ENCODE measurements at places on chromosomes 12 and 14. TPM values are rescaled to one million over a fixed set of nuclear protein-coding genes. Genes with fewer than 3 reads are reported as not detected.
A peak's percentile ranks its signal among the peaks of the same experiment; 100 is the strongest.

DNA sequence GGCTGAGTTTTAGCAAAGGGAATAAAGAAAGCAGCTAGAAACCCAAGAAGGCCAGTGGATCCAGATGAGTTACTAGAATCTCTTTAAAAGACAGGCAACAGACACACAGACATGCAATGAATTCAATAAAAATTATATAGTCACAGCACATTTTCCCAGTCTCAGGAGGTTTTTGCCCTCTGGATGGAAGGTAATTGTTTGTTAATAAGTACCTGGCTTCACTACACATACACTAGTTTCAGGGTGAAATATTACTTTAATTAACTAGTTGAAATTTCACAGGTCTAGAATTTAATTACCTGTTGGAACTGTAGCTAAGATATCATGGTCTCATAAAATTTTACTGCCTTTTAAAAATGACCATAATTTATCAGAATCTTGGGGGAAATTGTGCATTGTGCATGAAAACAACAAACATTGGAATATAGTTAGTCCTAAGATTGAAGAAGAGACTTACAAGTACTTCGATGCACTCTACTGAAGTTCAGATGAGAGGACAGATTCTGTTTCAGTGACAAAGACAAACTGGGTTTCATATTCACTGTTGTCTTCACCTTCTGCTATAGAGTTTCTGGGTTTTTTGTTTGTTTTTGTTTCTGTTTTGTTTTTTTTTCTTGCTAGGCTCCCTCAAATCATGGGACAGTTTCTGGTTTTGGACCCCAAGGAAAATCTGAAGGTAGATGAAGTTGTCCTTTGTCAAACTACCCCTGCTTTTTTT is 277.0 kb upstream of the GARIN6 start:
- no peak for DNase-seq
- no peaks in the 10 kb centered on the region for H3K4me1 ChIP-seq
- no peak overlapping the region for H3K27ac ChIP-seq
- no peak overlapping the region for H3K4me3 ChIP-seq
- H3K36me3 ChIP-seq: no peaks in the 10 kb centered on the region

TROAP gene
- 46.0 TPM for total RNA-seq

DNA sequence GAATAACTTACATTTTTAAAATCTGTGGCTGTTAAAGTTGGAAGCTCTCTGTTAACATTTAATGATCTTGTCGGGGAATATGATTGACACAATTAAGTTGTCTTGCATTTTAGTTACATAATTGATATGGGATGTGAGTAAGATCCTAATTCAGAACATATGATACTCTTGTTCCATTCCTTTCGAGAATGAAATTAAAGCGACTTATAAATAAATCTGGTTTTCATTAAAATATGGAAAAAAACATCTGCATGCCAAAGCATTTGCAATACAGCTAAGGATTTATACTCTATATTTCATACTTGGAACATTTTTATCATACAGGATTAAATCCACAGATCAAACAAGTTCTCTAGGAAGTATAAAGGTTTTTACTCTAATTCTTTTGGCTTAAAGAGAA is 52.0 kb downstream of the SLC38A6 start:
- H3K36me3 ChIP-seq: no peaks in the 10 kb centered on the region
- no peak overlapping the region for H3K27ac ChIP-seq
- no peaks in the 10 kb centered on the region for H3K27me3 ChIP-seq
- H3K4me1 ChIP-seq: peaks cover 10% of the 10 kb centered on the region

- H3K27me3 ChIP-seq: no peaks in the 10 kb centered on the region
- peaks cover 31% of the 10 kb centered on the region for H3K36me3 ChIP-seq
- peaks cover 67% of the 10 kb centered on the region for H3K4me1 ChIP-seq
- peak overlapping the region; percentile 64 for H3K4me3 ChIP-seq
Measured at GRCh38 chr12:104570174-104570907, 113.6 kb downstream of the CHST11 start.

DNA sequence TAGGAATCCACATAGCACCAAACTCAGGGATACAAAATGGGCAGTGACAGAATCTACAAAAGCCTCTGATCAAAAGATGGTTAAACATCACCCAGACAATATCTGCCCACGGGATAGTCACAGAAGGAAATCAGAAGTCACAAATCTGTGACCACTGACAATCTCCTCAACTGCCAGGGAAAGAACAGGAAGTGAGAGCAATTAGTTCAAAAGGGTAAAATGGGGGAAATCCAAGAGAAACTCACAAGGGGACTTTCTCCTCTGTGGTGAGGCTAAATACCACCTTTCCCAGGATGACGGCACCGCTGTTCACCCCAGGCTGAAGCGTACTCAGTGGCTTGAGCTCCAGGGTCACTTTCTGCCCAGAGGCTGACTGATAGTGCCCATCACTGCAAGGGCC is 10.7 kb downstream of the TTC5 start:
- peaks cover 34% of the 10 kb centered on the region for H3K36me3 ChIP-seq
- no peaks in the 10 kb centered on the region for H3K27me3 ChIP-seq
- H3K27ac ChIP-seq: no peak overlapping the region
- DNase-seq: no peak
- H3K4me1 ChIP-seq: peaks cover 18% of the 10 kb centered on the region
- no peak overlapping the region for H3K4me3 ChIP-seq

- H3K27ac ChIP-seq: no peak overlapping the region
- DNase-seq: no peak
- H3K4me1 ChIP-seq: no peaks in the 10 kb centered on the region
- no peaks in the 10 kb centered on the region for H3K36me3 ChIP-seq
Measured at GRCh38 chr12:130222519-130223218, 60.4 kb downstream of the FZD10 start.

DNA sequence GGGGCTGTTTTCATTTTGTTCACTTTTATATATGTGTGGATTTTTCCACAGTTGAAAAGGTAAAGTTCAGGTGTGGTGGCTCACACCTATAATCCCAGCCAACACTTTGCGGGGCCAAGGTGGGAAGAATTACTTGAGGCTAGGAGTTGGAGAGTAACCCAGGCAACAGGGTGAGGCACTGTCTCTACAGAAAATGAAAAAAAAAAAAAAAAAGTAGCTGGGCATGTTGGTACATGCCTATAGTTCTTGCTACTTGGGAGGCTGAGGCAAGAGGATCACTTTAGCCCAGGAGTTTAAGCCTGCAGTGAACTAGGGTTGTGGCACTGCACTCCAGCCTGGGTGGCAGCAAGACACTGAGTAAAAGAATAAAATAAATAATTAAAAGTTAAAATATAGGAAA is 326.5 kb downstream of the NAV3 start:
- no peak for DNase-seq
- no peaks in the 10 kb centered on the region for H3K36me3 ChIP-seq
- no peak overlapping the region for H3K27ac ChIP-seq
- H3K27me3 ChIP-seq: no peaks in the 10 kb centered on the region

OR4E2 gene
- total RNA-seq: not detected

DNA sequence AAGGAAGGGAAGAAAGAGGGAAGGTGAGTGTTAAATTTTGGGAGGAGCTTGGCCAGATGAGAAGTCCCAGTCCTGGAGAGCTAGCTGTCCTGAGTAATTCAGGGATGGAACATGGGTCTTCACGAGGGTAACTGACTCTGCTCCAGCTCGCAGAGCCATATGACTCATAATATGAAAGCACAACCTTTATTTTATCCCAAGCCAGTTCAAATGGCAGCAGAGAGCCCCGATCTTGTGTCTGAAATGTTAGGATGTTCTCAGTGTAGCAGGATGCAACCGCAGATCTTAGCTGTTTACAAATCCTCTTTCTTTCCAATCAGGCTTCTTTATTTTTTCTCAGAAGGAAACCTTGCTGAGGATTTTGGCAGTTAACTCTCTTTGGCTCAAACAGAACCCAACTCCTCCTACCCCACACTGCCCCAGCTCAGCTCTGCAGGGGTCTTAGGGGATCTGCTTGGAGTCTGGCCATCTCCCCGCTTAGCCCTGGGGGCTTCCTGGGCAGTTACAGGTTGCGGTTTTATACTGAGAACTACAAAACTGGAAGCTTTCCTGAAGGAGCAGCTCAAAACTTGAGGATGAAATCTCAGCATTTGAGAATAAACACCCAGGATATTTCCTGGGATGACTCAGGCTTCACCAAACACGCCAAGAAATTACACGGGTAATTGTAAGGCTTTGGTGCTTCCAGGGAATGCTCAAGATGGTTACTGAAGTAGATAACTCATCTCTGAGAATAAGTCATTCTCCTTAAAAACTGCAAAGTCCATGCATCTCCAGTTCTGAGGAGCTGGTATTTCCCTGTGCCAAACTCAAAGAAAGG is 92.5 kb downstream of the VCPKMT start:
- no peak for DNase-seq
- peaks cover 35% of the 10 kb centered on the region for H3K4me1 ChIP-seq
- no peak overlapping the region for H3K27ac ChIP-seq
- no peaks in the 10 kb centered on the region for H3K27me3 ChIP-seq
- H3K36me3 ChIP-seq: peaks cover 53% of the 10 kb centered on the region
- H3K4me3 ChIP-seq: no peak overlapping the region

GRCh38 chr12:122503147-122503751 is 2.5 kb upstream of the ZCCHC8 start:
- H3K4me1 ChIP-seq: peaks cover 35% of the 10 kb centered on the region
- DNase-seq: no peak
- H3K36me3 ChIP-seq: peaks cover 48% of the 10 kb centered on the region
- H3K27me3 ChIP-seq: no peaks in the 10 kb centered on the region
- peak overlapping the region; percentile 58 for H3K27ac ChIP-seq

DNA sequence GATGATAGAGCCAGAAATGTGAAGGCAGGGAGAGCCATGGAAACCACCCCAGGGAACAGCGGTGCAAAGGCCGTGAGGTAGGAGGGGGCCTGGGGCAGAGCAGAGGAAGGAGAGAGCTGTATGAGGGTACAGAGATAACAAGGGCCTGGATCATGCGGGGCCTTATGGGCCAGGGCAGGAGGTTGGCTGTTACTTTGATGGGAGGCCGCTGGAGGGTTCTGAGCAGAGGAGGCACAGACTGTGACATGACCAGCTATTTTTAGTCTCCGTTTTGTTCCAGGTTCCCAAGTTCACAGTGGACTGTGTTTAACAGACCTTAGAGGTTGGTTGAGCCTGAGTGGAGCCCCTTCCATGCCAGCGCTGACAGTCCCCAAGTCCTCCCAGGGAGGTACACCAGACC is 118.6 kb downstream of the GCH1 start:
- no peak for DNase-seq
- no peaks in the 10 kb centered on the region for H3K36me3 ChIP-seq
- H3K4me3 ChIP-seq: no peak overlapping the region
- peaks cover 10% of the 10 kb centered on the region for H3K4me1 ChIP-seq

GRCh38 chr14:94361682-94362081 is 26.7 kb downstream of the SERPINA1 start:
- peaks cover 7% of the 10 kb centered on the region for H3K27me3 ChIP-seq
- DNase-seq: no peak
- H3K36me3 ChIP-seq: no peaks in the 10 kb centered on the region
- no peak overlapping the region for H3K4me3 ChIP-seq

- no peak overlapping the region for H3K27ac ChIP-seq
- no peaks in the 10 kb centered on the region for H3K4me1 ChIP-seq
- H3K27me3 ChIP-seq: peaks cover 2% of the 10 kb centered on the region
- no peak for DNase-seq
- H3K4me3 ChIP-seq: no peak overlapping the region
Measured at GRCh38 chr12:24127919-24128721, 178.7 kb upstream of the SOX5 start.

KRT83 gene
- total RNA-seq: not detected

DNA sequence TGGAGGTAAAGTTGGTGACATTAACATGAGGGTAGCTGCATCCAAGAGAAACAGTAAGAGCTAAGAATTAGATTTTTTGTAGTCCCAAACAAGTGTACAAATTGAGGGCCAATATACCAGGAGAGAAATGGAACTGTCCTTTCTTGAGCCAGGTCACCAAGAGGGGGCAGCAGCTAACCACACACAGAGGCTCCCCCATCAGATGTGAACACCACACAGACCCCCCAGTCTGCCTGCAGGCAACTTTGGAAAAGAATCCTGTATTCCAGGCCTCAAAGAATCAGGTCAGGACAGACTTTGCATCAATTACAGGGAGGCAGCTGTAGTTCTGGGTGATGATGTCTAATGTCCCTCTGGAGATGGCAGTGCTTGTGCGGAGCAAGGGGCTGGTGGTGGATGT is 77.9 kb downstream of the SPTB start:
- H3K36me3 ChIP-seq: no peaks in the 10 kb centered on the region
- peaks cover 5% of the 10 kb centered on the region for H3K27me3 ChIP-seq
- H3K27ac ChIP-seq: no peak overlapping the region
- H3K4me1 ChIP-seq: no peaks in the 10 kb centered on the region
- DNase-seq: no peak
- no peak overlapping the region for H3K4me3 ChIP-seq

DNA sequence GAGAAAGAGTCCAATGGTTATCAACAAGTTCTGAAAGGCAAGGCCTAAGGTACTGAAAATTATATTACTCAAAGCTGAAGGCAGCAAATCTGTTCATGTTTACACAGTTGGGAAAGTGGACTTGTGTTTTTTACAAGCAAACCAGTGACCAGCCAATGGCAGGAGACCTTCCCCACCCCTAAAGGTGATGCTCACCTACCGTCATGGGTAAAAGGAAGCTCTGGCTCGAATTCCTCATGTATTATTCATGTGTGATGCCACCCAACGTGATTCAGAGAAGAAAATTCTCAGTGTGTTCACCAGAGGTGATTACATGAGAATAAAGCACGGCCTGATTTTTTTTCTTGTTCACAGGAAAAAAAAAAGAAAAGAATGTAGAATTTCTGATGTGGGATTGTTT is 1161.2 kb upstream of the SEL1L start:
- H3K27ac ChIP-seq: no peak overlapping the region
- no peaks in the 10 kb centered on the region for H3K36me3 ChIP-seq
- H3K4me3 ChIP-seq: no peak overlapping the region

DNA sequence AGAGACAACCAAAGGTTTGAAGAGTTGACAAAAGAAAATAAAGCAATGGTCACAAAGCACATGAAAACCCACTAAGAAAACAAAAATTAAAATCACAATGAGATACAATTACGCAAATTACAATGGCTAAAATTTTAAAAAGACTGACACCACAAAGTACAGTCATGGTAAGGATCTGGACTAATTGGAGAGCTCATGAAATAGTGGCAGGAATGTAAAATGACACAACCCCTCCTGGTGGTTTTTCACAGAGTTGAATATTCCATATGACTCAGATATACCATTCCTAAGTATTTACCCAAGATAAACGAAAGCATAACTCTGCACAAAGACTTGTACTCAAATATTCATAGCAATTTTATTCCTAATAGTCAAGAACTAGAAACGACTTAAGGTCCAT is 65.9 kb downstream of the NOVA1 start:
- no peak for DNase-seq
- no peaks in the 10 kb centered on the region for H3K27me3 ChIP-seq
- no peaks in the 10 kb centered on the region for H3K4me1 ChIP-seq
- H3K36me3 ChIP-seq: no peaks in the 10 kb centered on the region
- H3K4me3 ChIP-seq: no peak overlapping the region

- H3K27me3 ChIP-seq: peaks cover 8% of the 10 kb centered on the region
- H3K27ac ChIP-seq: no peak overlapping the region
- no peak overlapping the region for H3K4me3 ChIP-seq
- H3K4me1 ChIP-seq: no peaks in the 10 kb centered on the region
- H3K36me3 ChIP-seq: no peaks in the 10 kb centered on the region
Measured at GRCh38 chr14:25056688-25057078, 6.7 kb upstream of the STXBP6 start.

GRCh38 chr14:24232645-24233537 is at the start of gene GMPR2:
GMPR2 (plus strand) TSS chr14:24232929; CDS start chr14:24233254, 325 bp downstream.
- peaks cover 35% of the 10 kb centered on the region for H3K36me3 ChIP-seq
- H3K27ac ChIP-seq: peak within 1 kb of the TSS; percentile 91
- H3K4me1 ChIP-seq: peaks cover 50% of the 10 kb centered on the region
- H3K27me3 ChIP-seq: no peaks in the 10 kb centered on the region
- H3K4me3 ChIP-seq: peak within 1 kb of the TSS; percentile 93
- DNase-seq: no peak
